Immature natural killer cell (primary cell): ENCODE measurements at places on chromosomes 11 and 22.

DNA sequence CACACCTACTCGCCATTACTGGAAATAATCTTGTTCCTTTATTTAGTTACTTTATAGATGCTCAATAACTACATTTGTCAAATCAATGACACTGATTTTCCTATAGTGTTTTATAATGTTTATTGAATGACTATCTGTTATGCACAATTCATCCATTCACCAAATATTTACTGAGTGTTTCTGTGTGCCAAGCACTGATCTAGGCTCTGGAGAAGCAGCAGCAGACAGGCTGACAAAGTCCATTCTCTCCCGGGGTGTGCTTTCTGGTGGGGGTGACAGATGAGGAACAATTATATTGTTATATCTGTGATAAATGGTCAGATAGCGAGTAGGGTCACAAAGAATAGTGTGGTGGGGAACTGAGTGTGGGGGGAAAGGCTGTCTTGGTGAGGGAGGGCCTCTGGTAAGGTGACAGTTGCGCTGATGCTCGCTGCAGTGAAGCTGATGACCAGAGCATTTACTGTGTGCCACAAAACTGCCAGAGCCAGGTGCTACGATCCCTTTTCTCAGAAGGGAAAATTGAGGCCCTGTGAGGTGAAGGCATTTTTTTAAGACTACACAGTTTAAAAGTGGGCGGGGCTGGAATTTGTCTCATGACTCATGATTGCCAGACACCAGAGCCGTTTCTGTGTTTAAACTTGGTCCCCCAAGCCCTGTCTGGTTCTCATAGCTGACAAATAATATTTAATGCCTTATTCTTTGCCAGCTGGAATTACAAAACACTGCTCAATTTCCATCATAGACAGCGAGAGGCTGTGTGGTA is 10.2 kb downstream of the PACS1 start:
- peak; percentile 42 for DNase-seq

- peak; percentile 12 for DNase-seq
Measured at GRCh38 chr11:103070142-103070541, 21.8 kb downstream of the DCUN1D5 start.

DNA sequence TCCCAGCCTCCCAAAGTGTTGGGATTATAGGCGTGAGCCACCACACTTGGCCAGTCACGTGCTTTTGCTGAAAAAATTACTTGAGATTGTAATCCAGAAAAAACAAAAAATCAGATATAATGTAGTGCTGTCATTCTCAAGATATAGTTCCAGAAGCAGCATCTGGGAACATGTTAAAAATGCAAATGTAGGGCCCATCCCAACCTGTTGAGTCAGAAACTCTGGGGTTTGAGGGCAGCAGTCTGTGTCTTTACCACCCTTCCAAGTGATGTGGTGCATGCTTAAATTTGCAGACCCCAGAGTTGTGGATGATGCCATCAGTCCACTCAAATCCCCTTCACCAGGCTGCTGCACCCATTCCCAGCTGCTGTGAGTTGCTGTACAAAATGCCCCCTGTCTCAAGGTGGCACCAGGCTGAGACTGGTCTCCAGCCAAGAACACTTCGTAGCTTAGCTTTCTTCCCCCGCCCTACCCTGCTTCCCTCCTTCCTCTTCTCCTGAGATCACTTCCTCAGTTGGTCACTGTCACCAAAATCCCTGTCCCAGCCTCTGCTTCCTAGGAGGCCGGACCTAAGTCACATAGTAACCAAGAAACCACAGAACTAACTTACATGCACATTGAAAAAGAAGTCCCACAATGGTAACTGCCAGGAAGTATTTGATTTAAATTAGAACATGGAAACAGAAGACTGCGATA is 18.2 kb upstream of the ARRB1 start:
- no peak for DNase-seq

- no peak for DNase-seq
Measured at GRCh38 chr11:71338801-71339395, 86.5 kb upstream of the SHANK2 start.

GRCh38 chr22:19213001-19213400 is 34.5 kb upstream of the SLC25A1 start:
- no peak for DNase-seq

DNA sequence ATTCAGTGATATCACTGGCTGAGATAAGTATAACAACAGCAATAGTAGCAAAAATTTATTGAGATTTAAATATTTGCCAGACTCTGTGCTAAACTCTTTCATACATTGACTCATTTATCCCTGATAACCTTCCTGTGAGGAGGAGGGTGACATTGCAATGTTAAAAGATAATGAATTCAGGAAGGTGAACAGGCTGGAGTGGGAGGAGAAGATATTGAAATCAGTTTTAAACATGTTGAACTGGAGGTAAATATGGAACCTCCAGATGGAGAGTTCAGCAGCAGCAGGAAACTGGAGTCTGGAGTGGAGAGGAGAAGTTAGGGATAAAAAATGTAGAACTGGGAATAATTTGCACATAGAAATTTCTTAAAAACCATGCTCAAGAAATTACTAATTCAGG is 142.0 kb upstream of the FAT3 start:
- DNase-seq = no peak

DNA sequence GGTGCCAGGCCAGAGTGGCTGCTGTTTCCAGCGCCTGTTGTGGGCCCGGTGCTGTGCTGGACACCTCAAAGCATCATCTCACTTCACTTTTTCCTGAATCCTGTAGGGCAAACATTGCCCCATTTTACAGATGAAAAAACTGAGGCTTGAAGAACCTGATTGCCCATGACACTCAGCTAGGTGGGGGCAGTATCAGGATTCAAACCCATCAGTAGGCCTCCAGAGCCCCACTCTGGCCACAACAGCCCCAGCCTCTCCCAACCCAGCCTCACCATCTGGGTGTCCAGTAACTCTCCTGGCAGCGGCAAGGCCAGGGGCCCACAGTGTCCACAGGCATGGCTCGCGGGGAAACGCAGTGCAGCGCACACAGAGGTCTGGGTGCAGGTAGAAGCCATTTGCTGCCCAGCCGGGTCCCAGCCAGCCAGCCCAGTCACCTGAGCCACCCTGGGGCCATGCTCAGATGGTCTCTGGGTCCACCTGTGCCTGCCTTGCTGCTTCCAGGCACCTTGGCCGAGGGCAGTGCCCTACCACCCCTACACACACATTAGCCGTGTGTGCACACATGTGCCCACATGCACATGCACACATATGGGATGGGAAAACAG is 11.5 kb downstream of the SLC22A12 start:
- DNase-seq = no peak

DNA sequence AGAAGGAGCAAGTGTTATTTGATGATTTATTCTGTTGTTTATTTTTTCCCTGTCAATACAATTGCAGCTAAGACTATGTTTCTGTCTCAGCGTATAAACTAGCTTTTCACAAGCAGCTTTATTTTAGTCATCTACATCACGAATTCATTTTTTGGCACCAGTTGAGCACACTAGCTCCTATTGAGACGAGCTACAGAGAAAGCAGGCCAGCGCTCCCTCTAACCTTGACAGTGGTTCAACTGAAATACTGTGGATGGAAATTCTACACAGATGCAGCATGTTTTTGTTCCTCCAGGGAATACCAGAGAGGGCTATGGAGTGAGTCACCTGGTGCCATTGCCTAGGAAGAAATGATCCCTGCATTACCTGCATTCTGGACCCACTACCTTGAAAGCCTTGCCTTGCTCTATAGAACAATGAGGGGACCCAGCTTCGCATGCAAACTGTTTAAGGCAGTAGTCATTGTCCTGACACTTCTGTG is 108.2 kb upstream of the ARHGAP42 start:
- no peak for DNase-seq

GRCh38 chr11:128553662-128554362 is 33.5 kb downstream of the ETS1 start:
- no peak for DNase-seq

DNA sequence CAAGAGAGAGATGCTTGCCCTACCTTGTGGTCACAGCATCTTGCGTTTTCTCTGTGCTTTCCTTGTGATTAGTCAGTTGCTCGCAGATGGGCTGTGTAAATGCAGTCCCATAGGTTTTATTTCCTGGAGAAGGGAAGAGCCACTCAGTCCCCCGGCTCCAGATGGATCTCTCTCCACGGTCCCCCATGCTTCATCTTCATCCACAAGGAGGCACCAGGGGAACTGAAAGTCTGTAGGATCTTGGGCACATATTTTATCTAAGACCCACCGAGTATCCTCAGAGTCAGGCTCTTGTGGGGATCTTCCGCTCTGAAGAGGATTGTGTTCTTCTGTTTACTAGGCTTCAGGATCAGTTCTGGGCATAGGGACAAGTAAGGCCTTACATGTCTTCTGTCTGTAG is 66.8 kb upstream of the E2F8 start:
- DNase-seq = no peak

GRCh38 chr11:15750535-15751308 is 605.6 kb downstream of the SOX6 start:
- DNase-seq = no peak

DNA sequence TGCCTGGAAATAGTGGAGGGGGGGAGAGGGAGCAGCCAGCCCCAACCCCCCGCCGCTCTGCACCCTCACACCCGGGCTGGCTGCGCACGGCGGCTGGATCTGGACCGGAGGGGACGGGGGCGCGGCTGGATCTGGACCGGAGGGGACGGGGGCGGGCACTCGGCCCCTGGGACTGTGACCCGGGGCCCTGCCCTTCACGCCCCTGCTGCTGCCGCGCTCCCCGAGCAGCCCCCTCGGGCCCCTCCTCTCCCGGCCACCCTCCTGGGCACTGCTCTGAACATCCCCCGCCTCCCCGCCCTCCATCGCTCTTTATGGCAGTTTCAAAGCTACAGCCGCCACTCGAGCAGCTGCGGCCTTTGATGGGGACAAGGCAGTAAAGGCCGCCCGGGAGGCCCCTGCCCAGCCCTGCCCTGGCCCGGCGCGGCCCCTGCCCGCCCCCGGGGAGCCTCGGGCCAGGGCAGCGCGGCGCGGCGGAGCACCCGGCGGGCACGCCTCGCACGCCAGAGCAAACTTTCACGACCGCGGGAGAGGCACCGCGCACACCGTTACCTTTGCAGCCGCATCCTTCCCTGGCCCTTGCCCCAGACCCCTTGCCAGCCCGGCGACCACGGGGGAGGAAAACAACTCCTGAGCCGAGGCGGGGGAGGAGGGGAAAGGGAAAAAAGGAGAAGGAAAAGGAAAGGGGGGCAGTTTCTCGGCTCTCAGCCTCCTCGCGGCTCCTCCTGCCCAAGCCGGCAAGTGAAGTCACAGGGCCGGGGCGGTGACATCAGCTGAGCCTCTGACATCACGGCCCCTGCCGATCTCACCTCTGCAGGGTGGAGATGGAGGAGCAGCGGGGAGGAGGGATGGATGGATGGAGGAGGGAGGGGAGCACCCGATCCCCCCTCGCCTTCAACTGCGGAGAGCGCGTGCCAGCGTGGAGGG is 13.1 kb upstream of the TCF20 start:
- DNase-seq = peak; percentile 21

- DNase-seq = no peak
Measured at GRCh38 chr11:113278481-113278880, 35.9 kb upstream of the TTC12 start.

GRCh38 chr11:11969380-11970215 is 38.8 kb downstream of the DKK3 start:
- no peak for DNase-seq

- DNase-seq = no peak
Measured at GRCh38 chr11:62444835-62445234, 26.0 kb downstream of the SCGB1A1 start.

DNA sequence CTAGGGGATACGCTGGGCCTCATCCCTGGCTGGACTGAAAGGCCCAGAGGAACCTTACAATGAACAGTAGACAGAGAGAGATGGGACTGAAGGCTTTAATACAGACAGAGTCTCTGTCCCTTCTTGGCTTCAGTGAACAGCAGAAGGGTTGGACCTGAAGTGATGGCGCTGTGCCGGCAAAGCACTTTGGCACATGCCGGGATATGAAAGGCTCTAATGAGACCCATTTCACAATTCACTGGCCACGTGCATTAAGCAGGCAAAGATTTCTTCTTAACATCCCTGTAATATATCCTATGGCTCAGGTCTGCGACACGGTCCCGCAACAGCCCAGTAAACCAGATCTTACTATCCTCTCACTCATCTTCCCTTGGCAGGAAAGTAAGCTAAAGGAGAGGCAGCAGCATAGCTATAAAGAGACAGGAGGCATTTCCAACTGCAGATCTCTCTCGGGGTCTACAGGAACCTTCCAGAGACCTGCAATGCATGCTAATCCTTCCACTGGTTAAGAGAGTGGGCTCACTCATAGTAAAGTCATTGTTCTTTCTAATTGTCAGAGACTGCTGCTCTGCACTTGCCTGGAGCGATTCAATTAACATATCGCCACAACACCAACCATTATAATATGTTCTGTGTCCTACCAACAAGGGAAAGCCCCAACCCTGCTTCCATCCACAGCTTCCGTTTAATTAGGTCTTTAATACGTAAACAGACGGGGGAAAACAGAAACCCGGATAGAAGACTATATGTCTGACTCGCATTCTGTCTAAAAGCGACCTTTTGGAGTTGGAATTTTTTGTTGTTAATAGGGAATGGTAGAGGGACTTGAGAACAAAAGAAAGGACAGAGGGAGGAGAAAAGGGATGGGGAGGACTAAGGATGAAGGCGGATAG is 1179.0 kb downstream of the LRRC4C start:
- DNase-seq = no peak

DNA sequence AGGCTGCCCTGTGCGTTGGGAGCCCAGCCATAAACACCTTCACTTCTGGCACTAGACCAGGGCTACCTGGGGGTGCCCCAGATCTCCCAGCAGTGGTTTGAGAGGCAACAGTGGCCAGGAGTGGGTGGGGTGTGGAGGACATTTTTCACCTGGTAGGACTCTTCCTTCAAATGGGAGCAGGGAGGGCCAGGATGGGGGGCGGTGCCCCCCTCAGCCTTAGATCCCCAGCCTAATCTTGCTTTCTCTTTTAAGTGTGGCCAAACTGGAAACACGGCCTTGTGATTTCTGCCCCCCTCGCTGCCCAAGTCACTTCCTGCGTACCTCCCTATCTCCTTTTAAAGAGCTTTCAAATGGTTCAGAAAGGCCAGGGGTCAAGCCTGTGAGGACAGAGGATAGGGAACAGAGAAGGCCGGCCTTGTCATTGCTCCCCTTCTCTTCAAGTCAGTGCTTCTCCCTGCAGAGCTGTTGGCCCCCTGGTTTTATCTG is 800 bp downstream of the KCNJ5 start:
- no peak for DNase-seq

DNA sequence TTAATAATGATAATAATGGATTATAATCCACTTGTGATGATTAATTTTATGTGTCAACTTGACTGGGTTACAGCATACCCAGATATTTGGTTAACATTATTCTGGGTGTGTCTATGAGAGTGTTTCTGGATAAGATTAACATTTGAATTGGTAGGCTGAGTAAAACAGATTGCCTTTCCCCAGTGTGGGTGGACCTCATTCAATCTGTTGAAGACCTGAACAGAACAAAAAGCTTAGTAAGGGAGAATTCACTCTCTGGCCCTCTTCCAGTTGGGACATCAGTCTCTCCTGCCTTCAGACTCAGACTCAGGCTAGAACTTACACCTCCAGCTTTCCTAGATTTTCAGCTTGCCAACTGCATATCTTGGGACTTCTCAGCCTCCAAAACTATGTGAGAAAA is 37.3 kb upstream of the RRAS2 start:
- DNase-seq = no peak

- peak; percentile 71 for DNase-seq
Measured at GRCh38 chr11:112279901-112280267, 19.2 kb upstream of the PLET1 start.
